ENCODE measurements at places on chromosomes 12 and 14.

DNA sequence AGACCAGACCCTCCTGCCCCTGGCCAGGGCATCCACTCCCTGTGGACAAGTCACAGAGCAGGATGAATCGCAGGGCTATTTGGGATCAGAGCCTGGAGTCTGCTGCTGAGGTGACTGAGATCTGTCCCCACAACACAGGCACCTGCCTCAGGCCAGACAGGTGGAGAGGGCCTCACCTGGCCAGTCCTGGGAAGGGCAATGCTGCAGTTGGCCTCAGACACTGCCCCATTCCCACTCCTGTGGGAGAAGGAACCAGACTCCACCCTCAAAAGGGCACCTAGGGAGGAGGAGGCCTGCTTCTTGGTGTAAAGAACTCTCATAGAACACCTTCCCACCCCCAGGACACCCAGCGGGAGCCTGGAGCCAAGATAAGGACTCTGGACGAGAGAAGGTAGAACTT lies 48.3 kb upstream of the PLEKHG6 start:
- no peak for DNase-seq

DNA sequence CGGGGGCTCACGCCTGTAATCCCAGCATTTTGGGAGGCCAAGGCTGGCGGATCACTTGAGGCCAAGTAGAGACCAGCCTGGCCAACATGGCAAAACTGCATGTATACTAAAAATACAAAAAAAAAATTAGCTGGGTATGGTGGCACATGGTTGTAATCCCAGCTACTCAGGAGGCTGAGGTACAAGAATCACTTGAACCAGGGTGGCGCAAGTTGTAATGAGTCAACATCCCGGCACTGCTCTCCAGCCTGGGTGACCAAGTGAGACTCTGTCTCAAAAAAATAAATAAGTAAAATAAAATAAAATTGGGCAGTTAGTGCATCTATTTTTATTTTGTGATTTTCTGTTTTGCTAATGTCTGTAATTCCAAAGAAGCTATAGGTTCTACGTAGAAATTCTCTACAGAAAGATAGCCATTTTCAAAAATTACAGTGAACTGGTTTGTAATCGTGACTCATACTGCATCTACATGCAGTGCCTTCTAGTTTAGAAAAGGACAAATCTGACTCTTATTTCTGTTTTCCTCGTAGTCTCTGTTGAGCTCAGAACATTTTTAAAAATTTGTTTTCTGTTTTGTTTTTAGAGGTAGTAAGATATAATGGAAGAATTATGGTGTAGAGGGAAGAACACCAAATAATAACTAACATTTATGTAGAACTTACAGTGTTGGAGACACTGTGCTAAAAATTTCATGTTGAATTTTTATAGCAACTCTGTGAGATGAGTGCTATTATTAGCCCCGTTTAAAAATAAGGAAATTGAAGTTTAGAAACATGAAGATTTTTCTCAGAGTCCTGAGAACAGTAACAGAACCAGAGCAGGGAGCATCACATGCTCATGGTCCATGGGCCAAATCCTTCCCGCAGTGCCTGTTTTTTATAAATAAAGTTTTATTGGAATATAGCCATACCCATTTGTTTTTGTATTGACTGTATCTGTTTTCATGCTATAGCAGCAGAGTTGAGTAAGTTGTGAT lies 201.2 kb downstream of the SYNE2 start:
- no peak for DNase-seq

DNA sequence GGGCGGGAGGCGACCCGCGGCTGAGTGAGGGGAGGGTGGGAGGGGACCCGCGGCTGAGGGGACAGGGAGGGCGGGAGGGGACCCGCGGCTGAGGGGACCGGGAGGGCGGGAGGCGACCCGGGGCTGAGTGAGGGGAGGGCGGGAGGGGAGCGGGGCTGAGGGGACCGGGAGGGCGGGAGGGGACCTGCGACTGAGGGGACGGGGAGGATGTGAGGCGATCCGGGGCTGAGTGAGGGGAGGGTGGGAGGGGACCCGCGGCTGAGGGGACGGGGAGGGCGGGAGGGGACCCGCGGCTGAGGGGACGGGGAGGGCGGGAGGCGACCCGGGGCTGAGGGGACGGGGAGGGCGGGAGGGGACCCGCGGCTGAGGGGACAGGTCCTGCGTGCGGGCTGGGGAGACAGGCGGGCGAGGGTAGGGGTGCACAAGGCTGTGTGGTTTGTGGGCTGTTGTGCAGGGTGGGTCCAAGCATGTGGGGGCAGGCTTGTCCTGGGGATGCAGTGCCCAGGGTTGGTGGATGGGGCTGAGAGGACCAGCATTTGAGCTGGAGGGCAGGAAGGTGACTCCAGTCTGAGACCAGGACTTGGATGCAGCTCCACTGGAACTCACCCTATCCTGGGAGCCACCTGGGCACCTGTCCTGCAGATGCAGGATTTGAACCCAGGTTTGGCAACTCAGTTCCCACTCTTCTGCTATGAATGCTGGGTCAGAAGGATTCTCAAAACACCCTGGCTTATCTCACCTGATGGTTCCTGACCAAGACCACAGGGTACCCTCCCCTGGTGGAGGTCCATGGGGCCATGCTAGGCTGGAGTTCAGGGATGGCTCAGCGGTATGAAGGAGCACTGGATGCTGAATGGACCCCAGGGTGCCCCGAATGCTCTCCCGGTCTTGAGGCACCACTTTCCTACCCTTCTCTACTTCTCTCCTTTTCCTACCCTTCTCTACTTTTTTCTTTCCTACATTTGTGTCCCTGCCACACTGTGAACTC lies 9.4 kb downstream of the PLD4 start:
- DNase-seq, result no peak

GRCh38 chr12:21962236-21962635 lies 21.0 kb upstream of the ABCC9 start:
- no peak for DNase-seq

GRCh38 chr12:69046920-69047319 lies 113.9 kb upstream of the CPM start:
- DNase-seq, result no peak

- no peak for DNase-seq
Observed at GRCh38 chr14:95515080-95515489, 1.4 kb downstream of the SYNE3 start.

DNA sequence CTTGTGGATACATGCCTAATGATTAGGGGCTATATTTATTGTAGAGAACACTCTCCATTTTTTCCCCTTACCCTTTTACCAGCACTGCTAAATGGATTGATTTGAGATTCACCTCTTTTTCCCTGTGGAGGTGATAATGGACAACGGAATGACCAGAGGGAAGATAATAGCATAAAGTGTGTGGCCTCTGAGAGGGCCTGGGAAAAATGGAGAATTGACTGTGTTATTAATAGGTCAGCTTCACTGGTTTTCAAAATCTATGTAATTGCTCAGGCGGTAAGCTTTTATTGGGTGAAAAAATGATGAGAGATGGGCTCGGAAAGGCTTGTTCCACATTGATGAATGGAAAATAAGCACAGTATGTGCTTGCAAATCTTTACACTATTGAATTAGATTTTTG lies 15.8 kb downstream of the FLRT2 start:
- DNase-seq, result no peak

DNA sequence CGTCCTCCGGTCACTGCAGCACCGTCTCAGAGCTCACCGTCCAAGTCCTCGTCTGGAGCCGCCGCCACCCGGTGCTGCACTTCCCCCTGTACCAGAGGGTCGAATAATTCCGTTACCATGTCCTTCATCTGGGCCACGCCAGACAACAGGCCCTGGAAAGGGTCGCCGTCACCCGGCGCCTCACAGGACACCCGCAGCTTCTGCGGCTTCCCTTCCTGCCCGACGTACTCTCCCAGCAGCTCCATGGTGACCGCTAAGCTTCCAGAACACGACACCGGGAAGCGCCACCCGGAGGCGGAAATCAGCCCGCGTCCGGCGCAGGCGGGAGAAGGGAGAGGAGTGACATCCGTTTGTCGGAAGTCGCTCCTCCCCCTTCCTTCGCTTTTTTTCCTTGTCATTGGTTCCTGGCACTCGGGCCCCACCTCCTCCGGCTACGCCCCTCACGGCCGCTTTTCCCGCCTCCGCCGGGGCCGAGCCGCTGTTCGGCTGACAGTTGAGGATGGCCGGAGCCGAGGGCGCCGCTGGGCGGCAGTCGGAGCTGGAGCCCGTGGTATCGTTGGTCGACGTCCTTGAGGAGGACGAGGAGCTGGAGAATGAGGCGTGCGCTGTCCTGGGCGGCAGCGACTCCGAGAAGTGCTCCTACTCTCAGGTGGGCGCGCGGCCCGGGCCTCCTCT lies at the start of the genes GON7 and UBR7:
TSS of gene GON7 (minus strand) at position 273 of the 675 bp plus-strand sequence. CDS start at position 245, 28 bp downstream.
TSS of gene UBR7 (plus strand) at position 464 of the 675 bp plus-strand sequence. CDS start at position 500, 36 bp downstream.
- peak; percentile 96 for DNase-seq

- no peak for DNase-seq
Observed at GRCh38 chr14:67764496-67764895, 51.9 kb downstream of the ZFYVE26 start.

DNA sequence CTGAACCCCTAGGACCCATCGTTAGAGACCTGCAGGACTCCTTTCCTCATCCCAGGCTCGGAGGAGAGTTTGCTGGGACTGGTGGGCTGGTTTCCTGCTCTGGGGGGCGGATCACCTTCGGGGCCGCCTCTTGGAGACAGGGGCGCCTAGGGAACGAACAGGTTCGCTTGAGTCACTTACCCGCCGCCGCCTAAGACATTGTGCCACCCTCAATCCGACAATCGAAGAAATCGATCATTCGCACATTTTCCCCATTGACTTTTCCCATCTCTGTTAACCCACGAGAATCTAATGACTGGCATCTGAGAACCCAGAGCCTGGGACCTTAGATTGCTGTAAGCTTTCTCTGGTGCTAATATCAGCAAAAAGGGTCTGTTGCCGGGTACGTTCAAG lies 322 bp downstream of the SLC39A9 start:
- DNase-seq, result no peak

DNA sequence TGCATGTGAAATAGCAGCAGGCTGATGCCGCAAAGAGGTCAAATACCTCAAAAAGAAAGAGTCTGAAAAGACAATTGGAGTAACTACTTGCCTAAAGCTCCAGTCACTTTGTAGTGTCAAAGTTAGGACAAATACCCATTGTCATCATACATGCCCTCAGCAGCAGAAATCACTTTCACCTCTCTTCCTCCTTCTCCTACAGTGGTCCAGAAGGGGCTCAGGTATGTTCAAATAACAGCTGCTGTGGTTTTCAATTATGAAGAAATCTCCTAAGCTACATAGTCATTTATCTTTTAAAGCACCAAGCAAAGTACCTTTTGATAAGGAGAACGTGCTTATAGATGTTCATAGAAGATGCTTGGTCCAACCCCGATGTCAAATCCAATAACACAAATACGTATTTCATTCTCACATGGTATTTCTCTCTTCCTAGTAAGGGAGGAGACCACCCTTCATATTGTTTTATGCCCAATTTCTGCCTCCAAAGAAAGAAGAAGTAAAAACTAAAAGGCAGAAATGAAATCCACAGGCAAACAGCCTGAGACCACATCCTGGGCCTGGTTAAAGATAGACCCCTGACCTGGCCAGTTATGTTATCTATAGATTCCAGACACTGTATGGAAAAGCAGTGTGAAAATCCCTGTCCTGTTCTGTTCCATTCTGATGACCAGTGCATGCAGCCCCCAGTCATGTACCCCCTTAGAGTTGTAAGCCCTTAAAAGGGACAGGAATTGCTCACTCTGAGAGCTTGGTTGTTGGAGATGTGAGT lies 23.7 kb downstream of the GYS2 start:
- DNase-seq, result no peak

DNA sequence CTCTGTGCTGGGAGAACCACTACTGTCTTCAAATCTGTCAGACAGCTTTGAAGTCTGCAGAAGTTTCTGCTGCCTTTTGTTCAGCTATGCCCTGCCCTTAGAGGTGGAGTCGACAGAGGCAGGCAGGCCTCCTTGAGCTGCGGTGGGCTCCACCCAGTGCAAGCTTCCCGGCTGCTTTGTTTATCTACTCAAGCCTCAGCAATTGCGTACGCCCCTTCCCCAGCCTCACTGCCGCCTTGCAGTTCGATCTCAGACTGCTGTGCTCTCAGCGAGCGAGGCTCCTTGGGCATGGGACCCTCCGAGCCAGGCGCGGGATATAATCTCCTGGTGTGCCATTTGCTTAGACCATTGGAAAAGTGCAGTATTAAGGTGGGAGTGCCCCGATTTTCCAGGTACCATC lies 25.1 kb upstream of the KLRB1 start:
- no peak for DNase-seq

DNA sequence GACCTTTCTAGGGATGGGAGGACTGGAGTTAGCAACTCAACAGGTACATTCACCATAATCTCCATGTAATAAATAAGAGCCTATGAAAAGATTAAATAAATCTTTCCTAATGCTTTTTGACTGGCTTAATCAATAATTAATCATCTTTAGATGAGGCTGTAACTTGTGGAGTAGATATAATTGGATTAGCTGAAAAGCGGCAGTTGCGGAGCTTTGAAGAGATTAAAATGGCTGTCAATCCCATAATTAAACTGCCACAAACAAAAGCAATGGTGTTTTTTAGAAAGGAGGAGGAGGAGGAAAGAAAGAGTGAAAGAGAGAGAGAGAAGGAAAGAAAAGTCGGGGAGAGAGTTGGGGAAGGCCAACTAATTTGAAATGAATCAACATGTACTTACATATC lies 70.7 kb upstream of the TMEM263 start:
- no peak for DNase-seq

DNA sequence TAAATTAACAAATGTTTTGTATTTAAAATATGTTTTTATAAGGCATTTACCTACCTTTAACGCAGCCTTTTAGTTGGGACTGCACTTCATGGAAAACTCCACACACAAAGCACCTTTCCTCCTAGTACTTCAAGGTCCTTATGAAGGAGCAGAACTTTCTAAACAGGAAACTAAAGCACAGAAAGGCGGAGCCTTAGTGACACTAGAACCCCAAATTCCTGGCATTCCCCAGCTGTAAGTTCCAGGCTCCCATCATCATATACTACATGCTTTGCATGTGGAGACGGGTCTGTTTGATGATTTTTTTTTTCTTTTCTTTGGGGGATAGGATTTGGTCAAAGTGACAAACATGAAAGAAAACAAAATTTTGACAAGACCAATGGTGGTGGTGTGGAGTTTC lies 39.5 kb downstream of the STXBP6 start:
- DNase-seq, result no peak

DNA sequence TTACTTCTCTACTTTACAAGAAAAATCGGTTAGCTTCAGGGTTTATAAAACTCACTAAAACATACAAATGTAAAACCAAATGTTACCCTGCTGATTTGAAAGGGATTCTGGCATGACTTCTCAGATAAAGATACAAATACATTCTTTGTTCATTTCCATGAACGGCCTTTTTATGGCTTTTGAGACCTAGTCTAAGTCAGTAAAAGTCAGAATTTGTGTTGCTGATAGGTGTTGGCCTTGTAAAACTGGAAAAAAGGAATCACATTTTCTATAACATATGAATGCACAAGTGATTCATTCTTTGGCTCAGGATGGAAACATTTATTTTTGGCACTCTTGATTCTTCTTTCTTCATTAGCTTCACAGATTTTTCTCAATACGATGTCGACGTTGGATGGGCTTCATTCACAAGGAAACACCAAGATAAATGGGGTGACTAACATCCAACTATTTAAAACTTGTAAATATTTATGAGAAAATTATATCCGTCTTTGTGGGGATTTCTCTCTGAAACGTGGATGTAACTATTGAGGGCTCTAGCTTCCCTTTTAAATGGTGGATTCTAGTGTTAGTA lies 27.0 kb upstream of the CPM start:
- DNase-seq, result no peak

GRCh38 chr14:50688875-50689274 lies 20.8 kb upstream of the SAV1 start:
- no peak for DNase-seq

GRCh38 chr14:100487304-100487703 lies 99.9 kb downstream of the BEGAIN start:
- no peak for DNase-seq

GRCh38 chr14:73524493-73524892 lies 12.4 kb upstream of the ACOT1 start:
- no peak for DNase-seq

All from NCI-H187 treated with DMSO at 0.1 percent for 48 hours (cell line).